Effector memory CD8-positive, alpha-beta T cell (primary cell): ENCODE measurements at places on chromosomes 2 and 18.

DNA sequence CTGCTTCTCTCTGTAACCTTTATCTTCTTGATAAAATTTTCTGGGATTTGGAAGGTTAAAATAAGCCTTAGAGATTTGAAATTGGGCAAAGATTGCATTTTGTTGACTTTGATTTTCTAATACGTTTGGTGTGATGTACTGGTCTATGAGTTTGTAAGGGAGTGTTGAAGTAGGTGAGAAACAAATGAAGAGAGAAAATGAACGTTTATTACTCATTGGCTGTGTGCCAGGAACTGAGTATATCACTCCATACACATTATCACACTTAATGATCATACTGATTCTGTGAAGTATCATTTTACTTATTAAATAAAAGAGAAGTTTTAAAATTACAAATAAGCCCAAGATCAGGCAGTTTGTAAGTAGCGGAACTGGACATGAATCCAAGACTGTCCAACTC lies 795.1 kb upstream of the ZEB2 start:
- DNase-seq: no peak

- DNase-seq: no peak
These were observed at the start of gene GBX2 for GRCh38 chr2:236168110-236169080. Gene GBX2, minus strand, starts transcription at chr2:236168386. Its CDS starts 415 bp downstream, at chr2:236167971.

GRCh38 chr2:227503433-227504406 lies 31.8 kb downstream of the AGFG1 start:
- no peak for DNase-seq

- no peak for DNase-seq
These were observed 209.7 kb upstream of the PARD3B start for GRCh38 chr2:204335451-204336058.

DNA sequence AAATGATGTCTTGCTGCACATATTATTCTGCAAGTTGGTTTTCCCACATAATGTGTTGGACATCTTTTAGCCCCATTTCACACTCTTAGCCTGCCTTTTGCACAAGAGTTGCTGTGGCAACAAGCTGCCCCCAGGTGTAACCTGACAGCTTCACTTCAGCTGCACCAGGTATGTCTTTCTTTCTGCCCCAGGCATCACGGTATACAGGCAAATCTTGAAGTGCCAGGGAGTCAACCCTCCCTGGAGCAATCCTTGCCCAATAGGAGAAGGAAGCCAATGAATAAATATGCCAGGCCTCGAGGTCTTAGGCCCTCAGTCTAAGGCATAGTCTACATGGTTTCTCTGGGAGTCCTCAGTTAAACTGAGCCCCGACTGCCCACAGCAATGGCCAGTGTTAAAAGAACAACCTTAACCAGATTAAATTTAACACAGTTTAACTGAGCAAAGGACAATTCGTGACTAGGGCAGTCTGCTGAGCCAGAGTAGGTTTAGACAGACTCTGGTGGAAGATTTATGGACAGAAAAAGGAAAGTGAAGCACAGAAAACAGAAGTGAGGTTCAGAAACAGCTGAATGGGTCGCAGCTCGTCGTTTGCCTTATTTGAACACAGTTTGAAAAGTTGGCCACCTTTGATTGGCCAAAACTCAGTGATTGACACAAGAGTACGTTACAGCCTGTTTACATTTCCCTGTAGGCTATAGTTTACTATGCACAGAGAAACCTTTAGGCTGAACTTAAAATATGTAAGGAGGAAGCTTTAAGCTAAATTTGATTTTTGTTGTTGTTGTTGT lies 32.0 kb upstream of the C1QL2 start:
- no peak for DNase-seq

GRCh38 chr18:27042177-27042576 lies 142.9 kb downstream of the CHST9 start:
- DNase-seq: no peak

GRCh38 chr2:219003267-219003634 lies 10.0 kb upstream of the CRYBA2 start:
- DNase-seq: no peak

GRCh38 chr18:26190506-26190905 lies 35.7 kb upstream of the TAF4B start:
- DNase-seq: peak; percentile 9
